Pons (tissue), 1 donor: ENCODE measurements at places on chromosomes 5 and 9.

DNA sequence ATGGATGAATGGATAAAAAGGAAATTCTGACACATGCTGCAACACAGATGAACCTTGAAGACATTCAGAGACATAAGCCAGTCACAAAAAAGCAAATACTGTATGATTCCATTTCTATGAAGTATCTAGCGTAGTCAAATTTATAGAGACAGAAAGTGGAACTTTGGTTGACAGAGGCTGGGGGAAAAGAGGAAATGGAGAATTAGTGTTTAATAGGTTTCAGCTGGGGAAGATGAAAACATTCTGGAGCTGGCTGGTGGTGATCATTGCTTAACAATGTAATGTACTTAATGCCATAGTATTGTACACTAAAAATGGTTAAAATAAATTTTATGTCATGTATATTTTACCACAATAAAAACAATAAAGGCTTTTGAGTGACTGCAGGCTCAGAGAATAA lies 24.2 kb downstream of the PPIC start:
- no peak for DNase-seq

- DNase-seq: no peak
Observed at GRCh38 chr9:92189782-92190535, 74.7 kb upstream of the SPTLC1 start.

- DNase-seq: peak; percentile 56
Observed at GRCh38 chr9:13607481-13608441, 328.3 kb upstream of the MPDZ start.

DNA sequence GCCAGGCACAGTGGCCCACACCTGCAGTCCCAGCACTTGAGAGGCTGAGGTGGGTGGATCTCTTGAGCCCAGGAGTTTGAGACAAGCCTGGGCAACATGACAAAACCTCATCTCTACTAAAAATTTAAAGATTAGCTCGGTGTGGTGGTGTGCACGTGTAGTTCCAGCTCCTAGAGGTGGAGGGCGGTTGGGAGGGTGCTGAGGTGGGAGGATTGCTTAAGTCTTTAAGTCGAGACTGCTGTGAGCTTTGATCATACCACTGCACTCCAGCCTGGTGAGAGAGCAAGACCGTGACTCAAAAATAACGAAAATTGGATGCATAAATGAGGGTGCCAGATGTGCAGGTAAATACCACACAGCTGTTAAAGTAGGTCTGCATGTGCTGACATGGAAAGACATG lies 39.3 kb upstream of the TDRD7 start:
- no peak for DNase-seq

- no peak for DNase-seq
Observed at GRCh38 chr5:96141749-96142148, 180.1 kb upstream of the ELL2 start.
